Stimulated activated CD8-positive, alpha-beta memory T cell treated with anti-CD3 and anti-CD28 coated beads, Interleukin-15, amount 100 ng/mL, for 1 hour (primary cell): ENCODE measurements at places on chromosomes 7 and 10.

- no peak for DNase-seq
Observed at GRCh38 chr7:27771111-27771510, 31.1 kb downstream of the TAX1BP1 start.

- DNase-seq = no peak
Observed at GRCh38 chr7:88912852-88913251, 117.3 kb upstream of the TEX47 start.

DNA sequence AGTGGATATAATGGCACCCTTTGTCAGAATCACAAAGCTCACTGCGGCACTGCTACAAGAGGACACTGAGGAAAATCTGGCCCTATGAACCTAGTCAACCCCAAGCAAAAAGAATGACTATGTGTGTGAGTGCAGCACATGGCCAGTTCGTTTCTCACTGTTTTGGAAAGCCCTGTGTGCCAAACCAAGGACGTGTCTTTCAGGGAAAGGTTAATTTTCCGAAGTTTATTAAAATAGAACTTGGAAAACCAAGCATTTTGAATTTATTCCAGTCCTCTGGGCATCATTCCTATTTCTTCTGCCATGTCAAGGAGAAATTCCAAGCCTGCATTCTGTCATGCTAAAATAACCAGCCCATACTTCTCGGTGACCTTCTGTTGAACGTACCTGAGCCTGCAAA is 471.8 kb downstream of the PLXDC2 start:
- DNase-seq = no peak

GRCh38 chr7:116762971-116763370 is 91.0 kb downstream of the MET start:
- DNase-seq = no peak

DNA sequence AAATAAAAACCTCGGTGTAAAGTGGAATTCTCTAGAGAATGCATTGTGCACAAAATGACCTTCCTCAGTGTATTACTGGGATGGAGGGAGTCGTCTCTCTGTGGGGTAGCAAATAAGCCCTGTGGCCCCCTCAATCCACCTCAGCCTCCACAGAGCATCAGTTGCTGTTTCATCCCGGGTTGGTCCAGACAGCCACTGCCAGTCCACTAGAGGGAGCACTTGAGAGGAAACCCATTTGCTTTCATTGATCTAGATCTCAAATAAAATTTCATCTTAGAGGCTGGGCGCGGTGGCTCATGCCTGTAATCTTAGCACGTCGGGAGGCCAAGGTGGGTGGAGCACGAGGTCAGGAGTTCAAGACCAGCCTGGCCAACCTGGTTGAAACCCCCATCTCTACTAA is 1128.7 kb downstream of the CNTNAP2 start:
- DNase-seq = no peak

DNA sequence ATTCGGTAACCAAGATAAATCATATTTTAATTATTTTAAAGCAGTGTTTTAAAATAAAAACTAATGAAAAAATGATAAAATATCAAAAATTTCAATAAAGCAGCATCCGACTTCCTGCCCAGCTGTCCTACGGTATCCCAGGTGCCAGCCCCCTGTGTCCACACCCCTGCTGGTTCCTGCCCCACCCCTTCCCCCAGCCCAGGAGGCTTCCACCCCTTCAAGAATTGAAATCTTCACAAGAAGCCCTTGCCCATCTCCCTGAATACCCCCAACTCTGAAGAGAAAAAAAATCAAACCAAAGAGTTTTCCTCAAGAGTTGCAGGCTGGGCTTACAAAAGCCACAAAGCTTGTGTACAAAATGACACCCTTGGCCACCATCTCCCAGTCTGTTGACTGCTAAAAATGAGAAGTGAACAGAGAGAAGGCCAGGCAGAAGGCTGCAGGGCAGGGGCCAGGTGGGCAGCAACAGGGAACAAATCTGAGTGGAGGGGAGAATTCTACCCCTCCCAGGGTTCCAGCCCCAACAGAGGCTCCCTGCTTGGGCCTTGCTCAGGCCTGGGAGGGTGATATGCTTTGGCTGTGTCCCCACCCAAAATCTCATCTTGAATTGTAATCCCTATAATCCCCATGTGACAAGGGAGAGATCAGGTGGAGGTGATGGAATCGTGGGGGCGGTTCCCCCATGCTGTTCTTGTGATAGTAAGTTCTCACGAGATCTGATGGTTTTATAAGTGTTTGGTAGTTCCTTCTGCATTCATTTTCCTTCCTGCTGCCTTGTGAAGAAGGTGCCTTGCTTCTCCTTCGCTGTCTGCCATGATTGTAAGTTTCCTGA is 14.5 kb downstream of the GPRIN2 start:
- no peak for DNase-seq

- DNase-seq = no peak
Observed at GRCh38 chr7:130913639-130914553, 179.9 kb upstream of the KLF14 start.

DNA sequence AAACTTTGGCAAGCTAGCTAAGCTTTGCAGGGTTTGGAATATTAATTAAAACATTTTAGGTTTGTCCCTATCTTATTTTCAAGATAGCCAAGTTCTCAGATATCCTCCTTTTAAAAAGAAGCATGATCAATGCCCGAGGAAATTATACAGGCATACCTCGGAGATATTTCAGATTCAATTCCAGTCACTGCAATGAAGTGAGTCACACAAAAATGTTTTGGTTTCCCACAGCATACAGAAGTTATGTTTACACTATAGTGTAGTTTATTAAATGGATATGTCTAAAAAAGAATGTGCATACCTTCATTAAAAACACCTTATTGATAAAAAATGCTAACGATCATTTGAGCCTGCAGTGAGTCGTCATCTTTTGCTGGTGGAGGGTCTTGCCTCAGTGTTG is 382.9 kb upstream of the NPVF start:
- DNase-seq = no peak

DNA sequence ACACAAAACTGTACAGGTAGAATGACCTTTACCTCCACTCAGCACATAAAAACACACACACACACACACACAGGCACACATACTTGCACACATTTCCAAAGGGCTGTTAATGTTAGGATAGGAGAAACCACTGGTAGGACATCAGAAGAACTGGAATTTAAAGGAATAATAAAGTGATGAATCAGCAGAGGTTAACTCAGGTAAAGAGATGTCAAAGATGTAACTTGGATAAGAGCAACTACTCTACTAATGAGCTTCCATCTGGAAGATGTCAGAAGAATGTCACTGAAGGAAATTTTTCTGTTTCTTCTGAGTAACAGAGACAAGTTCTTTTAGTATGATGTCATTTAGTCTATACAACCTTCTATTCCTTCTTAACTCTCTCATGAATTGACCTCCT is 26.4 kb upstream of the GPR37 start:
- DNase-seq = no peak

- DNase-seq = no peak
Observed at GRCh38 chr10:132375795-132376297, 21.2 kb upstream of the PWWP2B start.

GRCh38 chr10:15703151-15703880 is 16.4 kb downstream of the ITGA8 start:
- DNase-seq = no peak

DNA sequence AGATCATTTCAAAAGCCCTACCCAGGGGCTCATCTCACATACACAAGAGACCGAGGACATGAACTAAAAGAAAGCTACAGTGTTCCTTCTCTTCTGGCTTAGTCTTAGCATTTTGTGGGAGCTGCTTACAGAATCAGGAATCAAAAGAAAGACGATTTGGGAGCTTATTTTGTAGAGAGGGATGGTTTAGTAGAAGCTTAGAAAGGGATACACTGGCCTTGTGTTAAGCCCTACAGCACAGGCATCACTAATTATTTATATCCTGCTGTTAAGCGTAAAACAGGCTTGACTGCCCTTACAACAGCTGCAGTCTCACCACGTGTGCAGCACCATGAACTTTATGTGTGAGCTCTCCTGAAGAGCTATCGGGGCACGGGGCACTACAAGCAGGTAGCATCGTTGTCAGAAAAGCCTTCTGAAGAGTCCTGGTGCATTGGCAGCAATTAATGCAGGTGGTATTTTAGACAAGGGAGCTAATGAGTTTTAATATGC is 798.3 kb downstream of the NXPH1 start:
- DNase-seq = no peak

DNA sequence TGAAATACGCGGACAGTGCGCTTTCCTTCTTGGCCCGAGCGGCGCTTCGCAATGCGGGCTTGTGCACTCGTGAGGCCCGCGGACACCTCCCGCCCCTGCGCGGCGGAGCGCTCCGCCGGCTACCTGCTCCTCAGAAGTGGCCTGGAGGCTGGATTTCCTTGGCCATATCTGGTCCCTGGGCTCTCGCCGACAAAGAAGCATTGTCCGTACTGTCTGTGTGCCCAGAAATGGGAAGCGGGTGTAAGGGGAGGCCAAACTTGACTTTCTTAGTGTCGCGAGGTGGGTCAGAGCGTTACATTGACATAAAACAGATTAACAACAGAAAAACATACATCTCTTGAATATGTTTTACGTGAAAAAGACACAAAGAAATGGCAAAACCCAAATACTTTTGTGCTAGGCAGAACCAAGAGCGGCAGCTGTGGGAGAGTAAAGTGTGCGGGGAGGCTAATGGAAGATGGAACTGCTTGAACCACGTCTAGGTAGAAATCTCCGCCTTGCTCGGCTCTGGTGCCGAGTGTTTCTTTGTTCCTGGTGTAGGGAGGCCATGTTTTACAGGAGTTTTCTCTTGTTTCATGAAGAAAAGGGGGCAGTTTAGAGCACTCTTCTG is 1.4 kb downstream of the LANCL2 start:
- no peak for DNase-seq
